ENCODE measurements at places on chromosomes 1 and 21. TPM values are rescaled to one million over a fixed set of nuclear protein-coding genes. Genes with fewer than 3 reads are reported as not detected.
A peak's percentile ranks its signal among the peaks of the same experiment; 100 is the strongest.

GPR25 gene
- 0.10 TPM for total RNA-seq

- DNase-seq, result no peak
Measured at GRCh38 chr1:209302779-209303568, 280.5 kb upstream of the CAMK1G start.

DNA sequence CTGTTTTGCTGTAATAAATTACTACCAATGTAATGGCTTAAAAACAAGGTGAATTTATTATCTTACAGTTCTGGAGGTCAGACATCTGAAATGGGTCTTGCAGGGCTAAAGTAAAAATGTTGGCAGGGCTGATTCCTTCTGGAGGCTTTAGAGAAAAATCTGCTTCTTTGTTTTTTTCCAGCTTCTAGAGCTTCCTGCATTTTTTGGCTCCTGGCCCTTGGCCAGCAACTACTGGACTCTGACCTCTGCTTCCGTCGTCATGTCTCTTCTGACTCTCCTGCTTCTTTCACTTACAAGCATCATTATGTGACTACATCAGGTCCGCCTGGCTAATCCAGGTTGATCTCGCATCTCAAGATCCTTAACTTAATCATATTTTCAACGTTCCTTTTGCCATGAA, 350.9 kb downstream of the S1PR1 start:
- DNase-seq, result peak; percentile 29

- no peak for DNase-seq
Measured at GRCh38 chr1:62849031-62849430, 65.1 kb downstream of the ATG4C start.

GRCh38 chr1:5220421-5220820, 566.0 kb downstream of the AJAP1 start:
- no peak for DNase-seq

GRCh38 chr1:210531475-210532222, 202.9 kb downstream of the HHAT start:
- no peak for DNase-seq

- no peak for DNase-seq
Measured at GRCh38 chr1:3251807-3252428, 182.9 kb downstream of the PRDM16 start.

KRTAP12-4 gene
- total RNA-seq, result not detected

DNA sequence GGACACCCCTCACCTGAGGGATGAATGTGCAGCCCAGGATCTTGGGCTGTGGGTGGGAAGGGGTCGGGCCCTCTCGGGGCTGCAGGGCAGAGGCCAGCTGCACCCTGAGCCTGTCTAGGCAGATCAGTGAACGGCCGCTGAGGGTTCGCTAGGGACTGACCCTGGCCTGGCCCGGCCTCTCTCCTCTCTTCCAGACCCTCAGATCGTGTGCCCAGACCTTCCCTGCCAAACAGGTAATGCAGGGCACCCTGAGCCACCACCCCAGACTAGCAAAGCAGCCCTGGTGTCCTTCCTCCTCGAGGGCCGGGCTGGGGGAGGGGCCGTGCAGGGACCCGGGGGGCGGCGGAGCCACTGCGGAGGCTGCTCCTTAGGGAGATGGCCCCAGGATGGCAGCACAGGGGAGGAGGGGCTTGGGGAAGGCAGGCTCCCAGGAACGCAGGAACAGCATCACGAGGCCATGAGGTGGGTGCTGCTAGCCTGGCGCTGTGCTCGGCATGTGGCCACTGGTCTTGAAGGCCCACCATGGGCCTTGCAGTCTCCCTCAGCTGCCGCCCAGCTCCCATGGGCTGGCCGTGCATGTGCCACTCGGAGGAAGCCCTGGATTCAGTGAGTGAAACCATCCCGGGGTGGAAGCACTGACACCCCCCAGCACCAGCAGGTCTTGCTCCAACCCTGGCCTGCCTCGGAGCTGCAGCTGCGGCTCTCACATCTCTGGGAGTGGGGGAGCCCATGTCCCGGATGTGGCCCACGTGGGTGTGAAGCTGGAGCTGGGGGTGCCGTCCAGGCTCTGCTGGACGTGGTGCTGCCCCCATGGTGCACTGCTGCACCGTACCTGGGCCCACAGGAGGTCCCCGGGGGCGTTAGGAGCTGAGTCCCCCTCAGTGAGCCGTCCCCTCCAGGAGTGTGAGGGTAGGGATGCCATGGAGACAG, 28.7 kb downstream of the COL6A2 start:
- DNase-seq, result no peak

GBP4 gene
- 0.55 TPM for total RNA-seq

GRCh38 chr1:33763406-33763805, 100.5 kb upstream of the HMGB4 start:
- DNase-seq, result peak; percentile 64

GRCh38 chr1:194394676-194395075, 1208.3 kb upstream of the B3GALT2 start:
- no peak for DNase-seq

GRCh38 chr1:6088956-6089355, 43.3 kb downstream of the KCNAB2 start:
- DNase-seq, result no peak

- DNase-seq, result peak; percentile 29
Measured at GRCh38 chr1:66271904-66272254, 262.1 kb upstream of the SGIP1 start.

NFYC gene
- 18.6 TPM for total RNA-seq

DNA sequence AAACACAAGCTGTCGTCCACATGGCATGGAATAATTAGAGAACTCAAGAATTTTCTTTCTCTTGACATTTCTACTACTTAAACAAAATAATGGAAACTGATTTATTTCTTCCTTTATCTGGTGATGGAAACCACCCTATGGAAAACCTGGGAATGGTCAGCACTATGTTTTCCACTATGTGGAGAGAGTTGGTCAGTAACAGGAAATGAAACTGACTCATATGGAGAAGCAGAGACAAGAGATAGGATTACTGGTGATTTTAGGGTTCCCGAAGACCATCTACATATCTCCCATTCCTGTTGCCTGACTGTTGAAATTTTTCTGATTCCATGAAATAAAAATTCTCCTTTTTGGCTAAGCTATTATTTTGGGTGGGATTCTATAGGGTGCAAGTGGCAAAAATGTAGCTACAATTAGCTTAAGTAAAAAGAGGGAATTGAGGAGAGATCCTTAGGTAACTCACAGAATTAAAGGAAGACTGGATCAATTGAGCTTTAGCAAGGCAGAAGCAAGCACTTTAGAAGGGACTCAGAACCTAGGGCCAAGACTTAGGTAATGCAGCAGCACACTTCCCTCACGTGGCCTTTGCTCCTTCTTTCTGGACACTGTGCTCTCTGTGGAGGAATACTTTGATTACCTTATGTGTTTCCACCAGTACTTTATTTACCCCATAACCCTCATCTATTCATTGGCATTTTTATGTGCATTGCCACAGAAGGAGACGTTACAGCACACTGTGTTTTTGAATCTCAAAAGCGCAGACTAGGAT, 89.6 kb downstream of the LEPR start:
- DNase-seq, result peak; percentile 25

- no peak for DNase-seq
Measured at GRCh38 chr1:33905241-33905640, 41.4 kb downstream of the HMGB4 start.

KIF14 gene
- 5.6 TPM for total RNA-seq

DNA sequence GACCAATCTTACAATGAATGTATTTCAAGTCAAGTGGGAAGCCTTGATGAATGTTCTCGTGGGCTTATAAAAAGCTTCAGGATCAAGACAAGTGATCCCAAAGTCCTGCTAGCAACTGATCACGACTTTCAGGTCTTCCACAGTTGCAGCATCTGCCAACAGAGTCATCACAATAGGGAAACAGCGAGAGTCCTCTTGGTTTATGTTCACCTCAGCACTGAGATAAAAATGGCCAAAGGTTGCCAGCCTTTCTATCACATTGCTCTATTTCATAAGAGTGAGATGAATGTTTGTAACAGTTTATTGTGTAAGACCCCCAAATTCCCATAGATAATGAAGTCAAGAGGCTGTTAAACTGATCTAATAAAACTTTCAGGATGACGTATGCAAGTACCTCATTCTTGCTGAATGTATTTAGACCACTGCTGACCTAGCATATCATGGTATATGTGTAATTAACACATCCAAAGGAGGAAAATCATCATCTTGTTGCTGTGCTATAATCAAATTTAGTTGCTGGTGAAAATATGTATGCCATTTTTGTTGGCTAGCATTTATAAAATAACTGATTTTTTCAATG, 150.6 kb downstream of the TGFBR3 start:
- DNase-seq, result no peak

DNA sequence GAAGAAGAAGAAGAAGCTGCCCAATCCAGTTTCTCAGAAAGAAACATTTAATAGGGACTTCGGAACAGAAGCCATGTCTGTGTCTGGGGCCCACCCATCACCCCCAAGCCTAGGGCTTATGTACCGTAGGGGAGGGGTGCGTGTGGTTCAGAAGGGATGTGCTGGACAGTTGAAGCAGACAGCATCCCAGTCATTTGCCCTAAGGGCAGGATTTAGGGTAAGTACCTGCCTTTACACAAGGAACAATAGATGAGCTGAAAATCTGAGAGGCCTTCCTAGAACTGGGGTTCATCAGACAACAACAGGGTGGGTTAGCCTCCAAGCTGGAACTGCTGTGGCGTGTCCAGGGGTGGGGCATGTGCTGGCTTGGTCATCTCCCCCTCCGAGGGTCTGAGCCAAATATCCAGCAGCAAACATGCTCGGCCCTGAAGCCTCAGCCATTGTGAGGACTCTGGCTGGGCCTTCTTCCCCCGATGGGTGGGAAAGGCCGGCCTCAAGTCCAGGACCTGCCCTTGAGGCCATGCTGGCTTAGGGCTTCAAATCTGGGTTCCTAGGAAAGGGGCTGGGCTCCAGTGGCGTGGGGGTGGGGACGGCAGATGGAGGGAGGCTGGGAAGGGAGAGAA, 12.1 kb downstream of the CSTB start:
- no peak for DNase-seq

All from renal cortical epithelial cell (primary cell).